NCI-H2081 (cell line): ENCODE measurements at places on chromosomes 4 and X.

- no peak for DNase-seq
Measured at GRCh38 chrX:77639820-77640219, 146.2 kb downstream of the ATRX start.

DNA sequence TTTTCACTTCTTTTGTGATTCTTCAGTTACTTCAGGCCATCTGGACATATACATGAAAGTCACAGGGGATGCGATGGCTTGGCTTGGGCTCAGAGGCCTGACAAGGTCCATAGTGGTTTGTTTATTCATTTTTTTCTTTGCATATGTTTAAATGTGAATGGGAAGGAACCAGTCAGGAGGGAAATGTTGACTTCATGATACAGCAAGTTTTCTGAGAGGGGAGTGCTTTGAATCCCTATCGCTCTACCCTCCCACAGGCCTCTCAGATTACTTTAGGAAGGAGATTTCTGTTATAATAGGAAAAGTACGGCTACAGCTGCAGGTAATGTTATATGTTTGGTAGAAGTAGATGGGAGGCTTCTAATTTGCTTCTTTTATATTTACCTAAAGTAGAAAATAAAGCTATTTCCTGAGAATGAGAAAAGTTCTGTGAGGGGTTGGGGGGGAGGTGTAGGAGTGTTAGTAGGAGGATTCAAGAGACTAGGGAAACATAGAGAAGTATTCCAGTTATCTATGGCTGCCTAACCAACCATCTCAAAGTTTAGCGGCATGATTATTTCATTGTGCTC lies 322.9 kb downstream of the RAPGEF2 start:
- DNase-seq: no peak

DNA sequence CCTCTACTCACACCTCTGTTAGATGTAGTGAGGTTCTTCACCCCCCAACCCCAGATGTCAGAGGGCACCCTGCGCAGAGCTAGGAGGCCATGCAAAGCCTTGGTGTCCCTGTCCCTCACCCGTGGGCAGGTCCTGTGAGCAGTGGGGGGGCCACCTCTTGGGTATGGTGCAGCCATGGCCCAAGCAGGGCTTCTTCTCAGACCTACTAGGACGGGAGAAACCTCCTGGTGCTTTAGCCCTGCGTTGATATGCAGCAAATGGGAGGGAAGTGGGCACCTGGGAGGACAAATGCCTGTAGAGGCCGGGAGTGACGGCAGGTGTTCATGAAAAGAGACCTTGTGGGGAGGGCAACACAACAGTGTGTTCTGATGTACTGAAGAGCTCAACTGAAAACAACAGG lies 38.5 kb upstream of the MSANTD1 start:
- no peak for DNase-seq

DNA sequence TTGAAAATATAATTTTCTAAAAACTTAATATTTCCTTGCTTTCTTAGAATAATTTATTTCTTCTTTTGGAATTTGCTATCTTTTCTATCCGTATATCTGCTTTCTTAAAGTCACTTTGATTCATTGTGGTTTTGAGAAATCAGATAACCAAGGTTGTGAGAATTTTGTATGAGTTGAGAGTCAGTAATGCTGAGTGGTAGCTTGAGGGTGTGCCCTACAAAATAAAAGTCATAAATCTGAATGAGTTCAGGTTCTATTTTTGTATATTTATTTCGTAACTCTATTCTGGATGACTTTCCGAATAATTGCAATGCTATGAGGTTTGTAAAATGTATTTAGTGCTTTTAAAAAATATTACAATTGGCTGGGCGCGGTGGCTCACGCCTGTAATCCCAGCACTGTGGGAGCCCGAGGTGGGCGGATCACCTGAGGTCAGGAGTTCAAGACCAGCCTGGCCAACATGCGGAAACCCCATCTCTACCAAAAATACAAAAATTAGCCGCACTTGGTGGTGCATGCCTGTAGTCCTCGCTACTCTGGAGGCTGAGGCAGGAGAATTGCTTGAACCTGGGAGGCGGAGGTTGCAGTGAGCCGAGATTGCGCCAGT lies 8.9 kb downstream of the COPS4 start:
- DNase-seq: no peak

DNA sequence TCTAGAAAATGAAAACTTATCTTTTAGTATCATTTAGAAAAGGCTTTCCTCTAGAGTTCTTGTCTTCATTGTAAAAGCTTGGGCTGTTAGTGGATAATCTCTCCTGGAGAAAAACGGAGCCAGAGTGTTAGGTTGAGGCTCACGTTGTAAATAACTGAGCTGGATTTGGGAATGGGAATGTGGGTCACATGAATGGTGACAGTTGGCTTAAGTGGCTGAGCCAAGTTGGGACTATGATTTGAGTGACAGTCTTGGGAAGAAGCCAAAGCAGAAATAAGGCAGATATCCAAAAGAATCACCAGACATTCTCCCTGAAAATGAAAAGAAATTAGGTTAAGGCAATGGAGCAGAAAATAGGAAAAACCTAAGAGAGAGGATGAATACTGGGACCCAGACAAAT lies 33.6 kb upstream of the PDGFC start:
- DNase-seq: no peak

DNA sequence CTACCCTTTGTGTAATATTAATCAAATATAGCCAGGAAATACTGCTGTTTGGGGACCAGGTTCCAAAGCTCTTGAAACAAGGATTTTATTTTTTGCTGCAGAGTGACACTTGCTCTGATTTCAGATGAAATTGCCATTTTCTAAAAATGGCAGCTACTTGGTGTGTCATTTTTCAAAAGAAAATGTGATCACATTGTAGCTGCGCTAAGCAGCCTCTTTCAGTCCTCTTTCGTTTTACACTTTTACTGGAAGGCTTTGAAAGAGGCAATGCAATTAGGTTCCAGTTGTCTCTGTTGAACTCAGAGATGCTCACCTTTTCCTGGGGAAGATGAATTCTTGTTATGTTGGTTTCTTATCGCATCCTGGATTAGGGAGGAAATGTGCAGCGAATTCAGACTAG lies 85.1 kb downstream of the CT47B1 start:
- DNase-seq: no peak

- DNase-seq: no peak
Measured at GRCh38 chrX:2572740-2573139, 72.0 kb upstream of the DHRSX start.

GRCh38 chr4:1565598-1566295 lies 118.4 kb downstream of the FAM53A start:
- DNase-seq: no peak

DNA sequence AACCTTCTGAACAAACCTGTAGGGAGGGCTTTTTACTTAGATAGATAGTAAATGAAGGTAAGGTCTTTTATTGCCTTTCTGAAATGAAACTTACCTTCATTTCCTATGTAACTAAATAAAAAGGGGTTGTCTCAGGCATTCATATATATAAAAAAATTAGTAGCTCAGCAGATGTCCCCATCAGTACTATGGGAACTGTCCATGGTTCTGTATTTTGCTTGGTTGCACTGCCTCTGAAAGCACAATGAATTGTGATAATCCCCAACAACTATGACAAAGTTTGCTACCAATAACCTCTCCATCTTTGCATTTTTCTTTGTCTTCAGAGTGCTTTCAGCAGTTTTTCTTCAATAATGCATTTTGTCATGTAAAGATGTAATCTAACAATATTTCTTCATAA lies 222.4 kb downstream of the SLIT2 start:
- no peak for DNase-seq

DNA sequence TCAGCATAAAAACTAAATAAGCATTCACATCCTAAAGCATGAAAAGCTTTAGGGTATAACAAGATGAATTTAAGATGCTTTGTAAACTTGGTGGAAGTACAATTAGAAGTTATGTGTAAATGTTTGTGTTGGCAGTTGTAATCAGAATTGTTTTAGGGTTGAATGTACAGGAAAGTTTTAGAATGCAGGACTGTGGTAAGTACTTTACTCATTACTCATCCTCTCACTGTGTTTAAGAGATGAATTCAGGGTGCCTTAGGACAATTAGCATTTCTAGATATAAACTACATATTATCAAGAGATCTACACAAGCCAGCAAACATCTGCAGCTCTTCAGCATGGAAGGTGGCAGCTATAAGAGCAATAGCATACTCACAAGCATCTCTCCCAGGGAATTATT lies 77.5 kb upstream of the ELOVL6 start:
- DNase-seq: no peak

- no peak for DNase-seq
Measured at GRCh38 chrX:154307202-154307601, 11.6 kb downstream of the TKTL1 start.
